ENCODE measurements at places on chromosomes 11 and 22. TPM values are rescaled to one million over a fixed set of nuclear protein-coding genes. Genes with fewer than 3 reads are reported as not detected.

- no peak for DNase-seq
- H3K27me3 ChIP-seq: peaks cover 10% of the 10 kb centered on the region
- H3K4me1 ChIP-seq: no peaks in the 10 kb centered on the region
- H3K4me3 ChIP-seq: no peak overlapping the region
Measured at GRCh38 chr11:1208394-1209261, 14.2 kb upstream of the MUC5B start.

GRCh38 chr11:88418508-88418907, 81.0 kb upstream of the CTSC start:
- H3K4me1 ChIP-seq: peaks cover 19% of the 10 kb centered on the region

DNA sequence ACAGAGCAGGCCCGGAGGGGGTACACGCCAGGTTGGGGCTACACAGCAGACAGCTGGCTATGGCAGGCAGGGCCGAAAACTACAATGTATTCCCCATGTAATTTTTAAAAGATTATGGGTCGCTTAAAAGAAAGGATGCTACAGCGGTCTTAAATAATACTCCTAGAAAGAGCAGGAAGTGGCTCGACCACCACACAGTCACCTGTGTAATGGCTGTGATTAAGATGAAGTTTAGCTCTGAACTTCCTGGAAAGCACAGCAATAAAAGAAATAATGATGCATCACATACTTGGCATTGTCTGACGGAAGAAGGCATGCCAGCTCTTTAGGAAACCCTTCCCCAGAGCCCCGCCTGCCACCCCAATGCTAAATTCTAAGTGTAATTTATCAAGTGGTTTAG, 32.6 kb downstream of the WNT11 start:
- no peak overlapping the region for H3K27ac ChIP-seq
- no peak for DNase-seq
- H3K27me3 ChIP-seq: peaks cover 43% of the 10 kb centered on the region
- H3K36me3 ChIP-seq: no peaks in the 10 kb centered on the region
- no peak overlapping the region for H3K4me3 ChIP-seq
- no peaks in the 10 kb centered on the region for H3K4me1 ChIP-seq

DNA sequence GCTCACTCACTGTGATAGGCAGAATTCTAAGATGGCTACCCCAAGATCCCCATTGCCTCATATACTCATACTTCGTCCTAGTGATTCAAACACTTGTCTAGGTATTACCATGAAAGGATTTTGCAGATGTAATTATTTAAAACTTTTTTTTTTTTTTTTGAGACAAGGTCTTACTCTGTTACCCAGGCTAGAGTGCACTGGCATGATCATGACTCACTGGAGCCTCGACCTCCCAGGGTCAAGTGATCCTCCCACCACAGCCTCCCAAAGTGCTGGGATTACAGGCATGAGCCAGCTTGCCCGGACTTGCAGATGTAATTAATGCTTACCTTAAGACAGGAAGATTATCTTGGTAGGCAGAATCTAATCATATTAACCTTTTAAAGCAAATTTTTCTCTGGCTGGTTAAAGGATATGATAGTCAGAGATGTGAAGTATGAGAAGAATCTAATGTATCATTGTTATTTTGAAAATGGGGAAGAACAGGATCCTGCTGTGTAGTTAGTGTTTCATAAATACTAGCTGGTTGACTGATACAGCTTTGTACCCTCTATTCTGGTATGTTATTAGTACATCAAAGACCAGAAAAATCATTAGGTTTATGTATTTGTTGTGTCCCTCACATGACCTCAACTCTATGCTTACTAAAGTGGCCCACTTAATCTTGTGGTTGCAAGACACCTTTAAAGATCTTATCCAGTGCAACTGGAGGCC, 35.5 kb downstream of the C2CD3 start:
- H3K27ac ChIP-seq: peak overlapping the region; percentile 82
- peaks cover 3% of the 10 kb centered on the region for H3K36me3 ChIP-seq
- H3K4me1 ChIP-seq: peaks cover 28% of the 10 kb centered on the region
- H3K27me3 ChIP-seq: no peaks in the 10 kb centered on the region
- peak; percentile 32 for DNase-seq

DNA sequence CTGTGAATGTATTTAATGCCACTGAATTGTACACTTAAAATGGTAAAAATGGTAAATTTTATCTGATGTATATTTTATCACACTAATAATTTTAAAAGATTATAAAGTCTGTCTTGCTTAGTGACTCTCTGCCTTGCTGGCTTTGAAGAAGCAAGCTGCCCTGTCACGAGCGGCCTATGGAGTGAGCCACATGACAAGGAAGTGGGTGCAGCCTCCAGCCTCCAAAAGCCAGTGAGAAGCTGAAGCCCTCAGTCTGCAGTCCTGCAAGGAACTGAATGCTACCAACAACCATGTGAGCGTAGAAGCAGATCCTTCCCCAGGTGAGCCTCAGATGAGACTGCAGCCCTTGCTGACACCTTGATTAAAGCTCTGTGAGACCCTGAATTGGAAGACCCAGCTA, 20.0 kb downstream of the C11orf24 start:
- peaks cover 8% of the 10 kb centered on the region for H3K4me1 ChIP-seq
- no peaks in the 10 kb centered on the region for H3K36me3 ChIP-seq
- no peak overlapping the region for H3K27ac ChIP-seq
- no peaks in the 10 kb centered on the region for H3K27me3 ChIP-seq
- no peak overlapping the region for H3K4me3 ChIP-seq

The OR51B5 gene
- polyA plus RNA-seq: 0.29 TPM
